ENCODE measurements at places on chromosomes 7 and 10.

- DNase-seq, result no peak
These were observed 619.0 kb downstream of the PARD3 start for GRCh38 chr10:34196058-34196433.

DNA sequence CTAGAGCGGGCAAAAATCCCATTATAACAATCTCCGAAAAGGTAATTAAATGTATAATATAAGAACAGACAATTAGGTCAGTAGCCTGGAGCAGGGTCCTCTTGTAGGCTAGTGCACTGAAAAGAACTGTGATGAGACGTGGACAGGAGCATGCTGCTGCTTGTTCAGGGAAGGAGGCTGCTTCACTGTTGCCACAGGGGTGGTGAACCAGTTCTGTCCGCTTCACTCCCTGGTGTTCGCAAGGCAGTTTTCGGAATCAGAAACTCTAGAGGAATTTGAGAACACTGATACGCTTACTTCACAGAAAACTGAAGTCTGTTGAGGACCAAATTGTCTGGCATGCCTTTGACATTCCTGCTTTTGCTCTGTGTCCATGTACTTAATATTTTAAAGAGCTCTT lies 17.4 kb downstream of the ZNRF2 start:
- DNase-seq, result no peak

DNA sequence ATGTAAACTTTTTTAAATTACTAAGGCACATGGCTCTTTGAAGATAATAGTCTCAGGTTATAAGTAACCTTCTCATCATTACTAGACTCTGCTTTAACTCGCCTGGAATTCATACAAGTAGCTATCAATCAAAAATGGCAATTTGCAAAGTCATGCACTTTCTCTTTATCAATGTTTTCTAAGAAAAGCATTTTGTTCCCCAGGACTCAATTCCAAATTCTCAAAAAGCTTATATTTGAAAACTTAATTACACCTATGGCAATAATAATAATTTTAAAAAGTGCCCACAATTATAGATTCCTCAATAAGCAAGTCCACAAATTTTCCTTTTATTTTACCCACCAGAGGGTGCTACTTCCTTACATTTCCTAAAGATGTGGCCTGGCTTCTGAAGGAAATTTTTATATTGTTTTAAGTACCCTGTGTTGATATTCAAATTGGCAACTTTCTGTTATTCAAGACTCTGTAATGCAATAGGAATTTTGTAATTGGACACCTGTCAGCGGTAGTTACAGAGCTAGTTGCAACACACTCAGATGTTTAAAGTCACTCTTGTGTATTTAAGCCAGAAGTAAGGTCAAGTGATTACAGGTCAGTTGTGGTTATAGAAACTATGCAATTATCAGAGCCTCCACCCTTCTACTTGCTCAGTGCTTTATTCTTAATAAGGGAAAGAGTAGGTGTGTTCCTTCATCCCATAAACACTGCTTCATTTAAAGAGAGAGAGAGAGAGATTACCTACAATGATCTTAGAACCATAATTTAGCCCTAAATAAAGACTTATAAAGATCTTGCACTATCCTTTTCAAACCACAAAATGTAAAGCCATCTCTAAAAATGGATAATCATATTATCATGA lies 47.1 kb upstream of the HYAL4 start:
- no peak for DNase-seq

GRCh38 chr7:43110791-43111535 lies 1.5 kb upstream of the HECW1 start:
- no peak for DNase-seq

DNA sequence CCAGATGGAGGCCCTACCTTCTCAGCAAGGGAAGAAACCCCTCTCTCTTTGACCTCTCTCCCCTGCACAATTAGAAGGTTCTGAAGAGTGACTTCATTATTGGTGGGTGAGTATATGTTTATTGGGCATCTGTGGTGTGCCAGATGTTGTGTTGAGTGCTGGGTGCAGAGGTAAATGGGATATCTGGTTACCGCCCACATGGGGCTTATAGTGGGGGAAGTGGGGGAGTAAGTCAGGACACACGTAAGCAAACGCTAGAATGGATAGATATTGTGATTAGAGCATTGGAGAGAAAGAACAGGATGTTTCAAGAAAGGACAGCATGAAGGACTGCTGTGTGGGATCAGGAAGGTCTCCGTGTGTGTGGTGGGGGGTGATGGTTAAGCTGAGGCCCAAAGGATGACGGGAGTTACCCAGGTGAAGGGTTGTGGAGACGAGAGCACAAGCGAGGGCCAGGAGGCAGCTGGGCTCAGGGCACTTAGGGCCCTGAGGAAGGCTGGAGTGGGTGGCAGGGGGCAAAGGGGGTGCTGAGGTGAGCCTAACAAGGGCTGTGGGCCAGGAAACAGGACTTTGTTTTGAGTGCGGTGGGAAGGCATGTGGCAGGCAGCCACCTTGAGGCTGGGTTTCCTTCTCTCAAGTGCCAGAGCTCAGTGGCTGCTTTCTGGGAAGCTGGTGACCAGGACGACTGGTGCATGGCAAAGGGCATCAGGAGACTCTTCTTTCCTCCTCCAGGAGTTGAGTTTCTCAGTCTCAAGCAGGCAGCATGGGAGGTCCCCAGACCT lies 299.9 kb downstream of the RPS24 start:
- DNase-seq, result no peak

DNA sequence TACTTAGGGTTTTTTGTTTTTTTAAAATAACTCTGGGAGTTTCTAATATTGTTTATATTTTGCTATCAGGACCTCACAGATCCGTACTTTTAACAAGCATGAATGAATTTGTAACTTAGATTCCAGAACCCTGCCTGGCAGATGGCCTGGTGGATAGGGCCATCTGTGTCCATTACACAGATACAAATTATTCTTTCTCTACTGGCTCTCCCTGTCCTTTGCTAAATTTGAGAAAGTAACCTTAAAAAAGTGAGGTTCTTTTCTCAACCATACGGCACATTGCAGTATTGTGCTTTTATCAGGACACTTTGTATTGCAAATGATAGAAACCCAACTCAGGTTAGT lies 26.6 kb downstream of the LCOR start:
- no peak for DNase-seq

- DNase-seq, result no peak
These were observed 689 bp upstream of the GTPBP4 start for GRCh38 chr10:987620-987869.

- DNase-seq, result no peak
These were observed 111.4 kb downstream of the BAMBI start for GRCh38 chr10:28788762-28789161.

- no peak for DNase-seq
These were observed 12.9 kb downstream of the BHLHA15 start for GRCh38 chr7:98223898-98224700.

GRCh38 chr10:89795840-89796239 lies 94.5 kb downstream of the KIF20B start:
- DNase-seq, result no peak

GRCh38 chr10:90784771-90785170 lies 73.1 kb downstream of the HTR7 start:
- DNase-seq, result no peak

DNA sequence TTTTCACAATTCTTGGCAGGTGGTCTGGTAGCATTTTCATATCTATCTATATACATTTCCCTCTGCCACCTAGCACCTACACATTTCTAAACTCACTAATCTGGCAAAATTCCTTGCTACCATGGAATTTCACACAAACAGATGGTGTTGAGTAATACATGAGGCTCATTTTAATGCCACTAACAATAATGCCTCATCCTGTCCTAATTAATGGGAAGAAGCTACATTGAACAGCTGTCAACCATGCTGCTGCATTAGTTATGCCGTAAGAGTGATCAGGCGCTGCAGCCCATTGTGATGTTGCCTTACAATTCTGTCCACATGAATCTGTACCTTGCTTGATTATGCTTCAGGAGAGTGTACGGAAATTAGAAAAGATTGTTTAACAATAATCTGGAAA lies 23.2 kb downstream of the COL1A2 start:
- no peak for DNase-seq

- no peak for DNase-seq
These were observed 2.0 kb upstream of the SFR1 start for GRCh38 chr10:104119996-104120395.

- DNase-seq, result no peak
These were observed at the start of gene IFIT2 for GRCh38 chr10:89301721-89302445. TSS of gene IFIT2 (plus strand) at chr10:89302046. CDS start at chr10:89302124, 78 bp downstream.

Data from lower leg skin (tissue), 4 donors.